Left forelimb (tissue), 1 donor: ENCODE measurements at places on chromosomes 6 and 20.

GRCh38 chr6:158648682-158649131 lies 1.1 kb upstream of the SYTL3 start:
- no peak for DNase-seq

GRCh38 chr6:112780498-112781096 lies 433.5 kb downstream of the RFPL4B start:
- DNase-seq: peak; percentile 76

GRCh38 chr20:3846740-3847428 lies at the start of gene MAVS:
Gene MAVS, plus strand, starts transcription at chr20:3846834. Its CDS starts 7,791 bp downstream, at chr20:3854625.
- peak; percentile 92 for DNase-seq

GRCh38 chr6:44428682-44429081 lies 41.2 kb downstream of the CDC5L start:
- no peak for DNase-seq

- DNase-seq: no peak
These were observed 30.5 kb downstream of the TRIM27 start for GRCh38 chr6:28893172-28893799.
